ENCODE measurements at places on chromosomes 7 and 10. TPM values are rescaled to one million over a fixed set of nuclear protein-coding genes. Genes with fewer than 3 reads are reported as not detected.

GRCh38 chr10:31864834-31865518 lies 63.7 kb downstream of the ARHGAP12 start:
- DNase-seq = no peak

DNA sequence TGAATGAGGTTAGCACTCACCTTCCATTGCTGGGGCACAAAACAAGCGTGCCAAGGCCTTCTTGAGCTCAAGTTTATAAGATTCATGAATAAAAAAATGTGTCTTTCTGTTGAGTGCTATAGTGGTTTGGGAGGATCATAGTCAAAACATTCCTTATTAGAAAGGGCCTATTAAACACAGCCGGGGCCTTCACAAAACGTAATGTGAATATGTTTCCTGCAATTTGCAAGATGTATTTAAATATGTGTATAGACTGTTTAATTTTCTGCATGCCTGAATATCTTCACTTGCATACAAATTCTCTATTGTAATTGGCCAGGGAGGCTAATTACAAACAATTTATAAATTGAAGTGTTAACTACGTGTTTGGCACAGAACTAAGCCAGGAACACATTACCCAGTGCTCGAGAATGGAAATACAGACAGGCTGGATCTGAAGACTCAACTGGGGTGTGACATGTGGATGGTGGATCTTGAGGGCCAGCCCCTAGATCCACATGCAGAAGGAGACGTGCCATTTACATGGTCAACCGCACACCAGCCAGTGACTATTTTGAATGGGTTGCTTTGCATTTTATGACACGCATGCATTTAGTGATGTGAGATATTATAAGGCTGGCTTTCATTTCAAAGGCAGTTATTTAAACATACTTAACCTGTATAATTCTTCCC lies 31.3 kb downstream of the LYZL2 start:
- DNase-seq = no peak

DNA sequence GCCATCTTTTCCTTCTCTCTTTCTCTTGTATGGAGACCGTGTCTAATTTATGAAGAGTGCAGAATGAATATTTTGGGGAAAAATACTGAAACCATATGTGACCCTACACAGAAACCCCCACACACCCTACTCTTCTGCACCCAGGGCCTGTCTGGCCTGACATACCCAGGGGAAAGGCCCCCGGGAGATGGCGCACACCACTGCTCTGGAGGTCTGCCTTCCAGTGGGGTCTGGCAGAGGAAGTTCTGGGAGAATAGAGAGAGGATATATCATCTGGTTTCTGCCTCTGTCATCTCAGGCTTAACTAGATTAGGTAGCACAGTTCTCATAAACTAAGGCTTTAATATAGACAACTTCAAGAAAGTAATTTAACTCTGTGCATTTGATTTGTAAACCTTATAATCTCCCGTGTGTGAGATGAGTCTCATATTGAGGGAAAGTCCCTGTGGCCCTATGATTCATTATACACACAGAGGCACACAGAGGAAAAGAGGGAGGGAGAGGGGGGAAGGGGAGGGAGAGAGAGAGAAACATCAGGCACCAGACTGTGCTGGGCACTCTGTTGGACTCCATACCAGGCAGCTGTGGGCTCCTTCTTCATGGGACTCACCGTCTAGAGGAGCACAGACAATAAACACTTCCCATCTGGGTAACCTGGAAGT lies 123.3 kb downstream of the AOAH start:
- DNase-seq = no peak

DNA sequence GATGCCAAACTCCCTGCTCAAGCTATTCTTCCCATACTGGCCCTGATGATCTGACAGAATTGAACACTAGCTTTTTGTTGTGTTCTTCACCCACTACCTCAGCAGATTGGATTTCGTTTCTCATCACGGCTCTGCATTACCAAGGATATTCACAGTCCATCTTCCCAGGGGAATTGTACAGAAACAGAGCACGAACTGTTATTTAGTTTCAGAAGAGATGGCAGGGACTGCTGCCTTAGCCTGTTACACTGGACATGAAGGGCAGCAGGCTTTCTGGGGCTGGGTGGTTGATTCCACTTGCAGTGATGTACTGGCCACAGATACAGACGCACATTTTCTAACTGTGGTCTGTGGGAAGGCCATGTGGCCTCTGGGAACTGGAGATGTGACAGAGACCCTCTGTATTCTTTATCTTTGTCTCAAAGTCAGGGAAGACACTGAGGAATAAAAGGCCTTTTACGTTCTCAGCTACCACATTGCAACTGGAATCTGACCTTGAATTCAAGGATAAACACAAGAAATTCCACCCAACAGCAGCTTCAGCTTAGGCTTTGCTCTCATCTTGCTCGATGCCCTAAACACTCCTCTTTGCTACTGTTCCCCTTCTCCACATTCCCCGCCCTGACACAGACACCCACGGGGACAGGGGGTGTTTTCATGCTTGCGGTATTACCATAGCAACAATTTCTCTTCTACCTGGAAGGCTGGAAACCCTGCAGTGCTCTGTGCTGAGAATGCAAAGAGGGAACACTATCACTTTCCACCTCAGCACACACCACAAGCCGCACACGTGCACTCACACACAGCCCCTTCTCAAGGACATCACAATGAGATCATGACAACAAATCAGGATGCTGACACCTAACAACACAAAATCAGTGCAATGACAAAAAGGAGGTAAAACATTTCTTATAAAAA lies 81.7 kb downstream of the RNF216 start:
- DNase-seq = no peak

The NME8 gene
- 0.09 TPM for total RNA-seq

The PRR15 gene
- 0.17 TPM for total RNA-seq

The HTR7 gene
- total RNA-seq = 0.61 TPM

Data from liver (tissue), 10 donors.